Stromal cell of bone marrow (primary cell): ENCODE measurements at places on chromosomes 3 and 15.

GRCh38 chr3:136008732-136009470 lies 43.4 kb downstream of the PPP2R3A start:
- DNase-seq: no peak

GRCh38 chr3:55588146-55588765 lies 101.2 kb upstream of the WNT5A start:
- no peak for DNase-seq

DNA sequence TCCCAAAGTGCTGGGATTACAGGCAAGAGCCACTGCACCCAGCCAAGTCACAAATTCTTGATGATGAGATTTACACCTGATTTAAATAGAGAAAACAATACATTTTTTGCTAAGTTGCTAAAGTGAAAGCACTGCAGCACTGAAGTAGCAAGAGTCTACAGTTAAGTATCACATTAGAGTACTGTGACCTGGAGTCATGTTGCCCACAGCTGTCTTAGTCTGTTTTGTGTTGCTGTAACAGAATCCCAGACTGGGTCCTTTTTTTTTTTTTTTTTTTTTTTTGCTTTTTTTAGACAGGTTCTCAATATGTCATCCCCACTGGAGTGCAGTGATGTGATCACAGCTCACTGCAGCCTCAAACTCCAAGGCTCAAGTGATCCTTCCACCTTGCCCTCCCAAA lies 23.2 kb upstream of the GNB4 start:
- DNase-seq: no peak

- no peak for DNase-seq
Measured at GRCh38 chr15:96296264-96296663, 34.2 kb upstream of the NR2F2 start.

GRCh38 chr15:63928185-63928842 lies 94.6 kb upstream of the HERC1 start:
- DNase-seq: no peak

- DNase-seq: no peak
Measured at GRCh38 chr3:98754483-98754882, 8.7 kb upstream of the ST3GAL6 start.
